ENCODE measurements at places on chromosomes 1 and 21.

- DNase-seq, result peak; percentile 9
Measured at GRCh38 chr1:223189903-223190724, 47.1 kb upstream of the TLR5 start.

DNA sequence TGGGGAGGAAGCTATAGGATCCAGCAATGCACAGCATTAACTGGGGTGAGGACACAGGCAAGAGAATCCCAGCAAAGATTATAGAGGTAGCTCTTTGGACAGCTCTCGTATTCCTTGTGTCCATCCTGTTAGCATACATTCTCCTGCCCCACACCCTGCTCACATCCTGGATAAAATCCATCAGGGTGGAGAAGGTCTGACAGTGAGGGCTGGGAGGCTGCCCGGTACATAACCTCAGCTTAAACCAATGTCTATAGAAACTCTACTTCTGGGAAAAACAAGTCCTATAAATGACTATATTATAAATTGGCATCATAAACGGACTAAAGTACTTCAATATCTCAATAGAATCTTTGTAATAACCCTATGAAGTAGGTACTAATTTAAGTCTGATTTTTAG is 36.8 kb upstream of the UBE2U start:
- peak; percentile 34 for DNase-seq

GRCh38 chr1:32755810-32756159 is 53.2 kb upstream of the SYNC start:
- DNase-seq, result no peak

DNA sequence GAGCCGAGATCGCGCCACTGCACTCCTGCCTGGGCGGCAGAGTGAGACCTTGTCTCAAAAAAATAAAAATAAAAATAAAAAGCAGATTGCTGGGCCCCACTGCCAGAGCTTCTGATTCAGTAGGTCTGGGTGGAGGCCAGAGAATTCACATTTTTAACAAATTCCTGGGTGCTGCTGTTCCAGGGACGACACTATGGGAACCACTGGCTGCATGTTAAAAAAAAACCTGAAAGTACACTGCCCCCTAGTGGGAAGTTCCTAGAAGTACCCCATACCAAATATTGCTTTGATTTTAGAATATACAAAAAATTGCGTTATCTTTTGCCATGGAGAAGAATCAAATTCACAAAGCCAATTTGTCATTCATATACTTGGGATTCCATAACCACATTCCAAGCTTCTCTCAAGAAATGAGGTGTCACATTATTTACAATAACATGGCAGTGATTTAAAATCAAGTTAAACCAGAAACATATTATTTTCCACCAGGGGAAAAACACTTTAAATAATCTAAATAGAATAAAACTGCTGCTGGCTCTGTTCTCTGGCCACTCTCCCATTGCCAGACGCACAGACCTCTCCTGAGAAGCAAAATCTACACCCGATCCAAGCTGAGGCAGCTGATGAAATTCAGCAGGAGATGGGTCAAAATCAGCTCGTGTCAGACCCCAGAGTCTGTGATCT is 27.4 kb downstream of the SYF2 start:
- DNase-seq, result peak; percentile 73

DNA sequence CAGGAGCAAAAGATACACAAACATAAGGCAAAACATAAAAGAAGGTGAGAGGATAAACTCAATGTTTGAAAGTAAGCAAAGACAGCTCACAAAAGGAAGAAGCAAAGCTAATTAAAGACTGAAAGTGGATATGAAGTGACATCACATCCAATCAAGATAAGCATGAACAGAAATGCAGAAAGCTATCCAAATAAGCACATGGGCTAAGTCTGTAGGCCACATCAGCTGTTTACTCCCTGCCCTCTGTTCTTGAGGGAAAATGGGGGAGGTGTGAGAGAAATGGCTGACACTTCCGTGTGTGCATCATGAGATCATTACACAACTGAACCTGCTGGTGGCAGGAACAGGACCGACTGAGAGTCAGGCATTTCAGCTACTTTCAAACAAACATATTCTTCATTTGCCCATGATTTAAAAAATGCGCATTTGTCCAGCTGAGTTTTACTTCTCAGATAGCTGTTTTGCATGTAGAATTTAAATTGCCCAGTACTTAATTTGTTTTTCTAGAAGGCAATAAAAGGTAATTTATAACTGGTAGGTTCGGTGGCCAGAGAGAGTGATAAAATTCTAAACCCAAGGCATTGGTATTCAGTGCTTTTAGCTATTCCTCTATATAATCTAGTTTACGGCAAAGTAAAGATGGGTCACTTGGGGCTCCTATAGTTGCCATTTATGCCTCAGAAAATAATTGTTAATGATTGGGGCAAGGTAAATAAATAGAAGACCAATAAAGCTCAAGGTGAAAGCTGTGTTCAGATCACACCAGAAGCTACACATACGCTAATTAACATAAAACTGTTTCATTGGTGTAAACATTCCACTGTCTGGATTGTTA is 27.2 kb upstream of the MAN1A2 start:
- DNase-seq, result peak; percentile 26

DNA sequence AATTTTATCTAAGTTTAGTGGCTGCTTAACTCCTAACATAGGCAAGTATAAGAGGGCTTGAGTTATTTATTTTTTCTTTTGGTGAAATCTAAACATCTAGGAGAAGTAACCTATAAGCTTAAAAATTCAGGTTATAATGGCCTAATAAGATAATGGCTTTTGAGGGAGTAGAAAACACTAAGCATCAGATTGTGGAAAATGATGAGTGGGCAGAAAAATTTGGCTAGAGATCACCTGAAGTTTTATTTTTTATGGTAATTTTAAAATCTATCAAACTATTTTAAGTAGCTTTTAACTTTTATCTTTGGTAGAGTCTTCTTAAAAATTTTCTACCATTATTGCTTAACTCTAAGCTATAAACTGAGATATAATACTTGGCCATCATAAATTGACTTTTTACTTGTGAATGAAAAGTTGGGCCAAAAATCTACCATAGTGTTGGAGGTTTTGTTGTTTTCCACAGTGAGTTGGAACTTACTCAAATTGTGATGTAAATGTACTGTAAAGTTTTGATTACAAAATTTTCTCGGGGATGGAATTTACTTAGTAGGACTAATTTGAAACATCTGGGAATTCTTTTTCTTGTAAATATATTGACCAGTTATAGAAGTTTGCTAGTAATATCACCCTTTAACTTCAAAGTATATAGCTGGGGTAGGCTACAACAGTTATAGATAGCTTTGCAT is 63.9 kb downstream of the USP25 start:
- DNase-seq, result peak; percentile 16

- no peak for DNase-seq
Measured at GRCh38 chr1:240808381-240808780, 196.4 kb upstream of the GREM2 start.

GRCh38 chr1:41464885-41465284 is 19.6 kb downstream of the EDN2 start:
- DNase-seq, result no peak

DNA sequence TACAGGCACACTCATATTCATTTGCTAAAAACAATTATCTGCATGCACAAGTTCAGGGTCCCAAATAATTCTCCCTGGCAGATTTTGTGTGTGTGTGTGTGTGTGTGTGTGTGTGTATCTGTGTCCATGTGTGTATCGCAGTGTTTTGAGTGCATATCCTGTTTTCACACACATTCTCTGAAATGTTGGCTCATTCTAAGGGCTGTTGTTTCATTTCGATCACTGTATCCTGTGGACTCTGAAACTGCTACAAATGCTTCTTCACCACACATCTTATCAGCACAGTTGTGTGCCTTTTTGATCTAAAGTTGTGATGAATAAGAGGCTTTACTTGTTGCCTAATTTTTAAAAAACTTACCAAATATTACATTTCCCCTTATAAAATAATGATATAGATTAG is 34.6 kb downstream of the NR5A2 start:
- no peak for DNase-seq

- no peak for DNase-seq
Measured at GRCh38 chr1:65119951-65120350, 28.1 kb upstream of the AK4 start.

- DNase-seq, result peak; percentile 96
Measured at GRCh38 chr21:25837533-25838265, 102.9 kb downstream of the GABPA start.

- DNase-seq, result no peak
Measured at GRCh38 chr1:38512789-38513188, 346.8 kb downstream of the RRAGC start.

- DNase-seq, result peak; percentile 5
Measured at GRCh38 chr1:100249155-100249536, 488 bp downstream of the DBT start.

- DNase-seq, result peak; percentile 74
Measured at GRCh38 chr21:45478115-45478801, 64.0 kb downstream of the SLC19A1 start.

- DNase-seq, result no peak
Measured at GRCh38 chr1:212311836-212312497, 26.8 kb downstream of the PPP2R5A start.

DNA sequence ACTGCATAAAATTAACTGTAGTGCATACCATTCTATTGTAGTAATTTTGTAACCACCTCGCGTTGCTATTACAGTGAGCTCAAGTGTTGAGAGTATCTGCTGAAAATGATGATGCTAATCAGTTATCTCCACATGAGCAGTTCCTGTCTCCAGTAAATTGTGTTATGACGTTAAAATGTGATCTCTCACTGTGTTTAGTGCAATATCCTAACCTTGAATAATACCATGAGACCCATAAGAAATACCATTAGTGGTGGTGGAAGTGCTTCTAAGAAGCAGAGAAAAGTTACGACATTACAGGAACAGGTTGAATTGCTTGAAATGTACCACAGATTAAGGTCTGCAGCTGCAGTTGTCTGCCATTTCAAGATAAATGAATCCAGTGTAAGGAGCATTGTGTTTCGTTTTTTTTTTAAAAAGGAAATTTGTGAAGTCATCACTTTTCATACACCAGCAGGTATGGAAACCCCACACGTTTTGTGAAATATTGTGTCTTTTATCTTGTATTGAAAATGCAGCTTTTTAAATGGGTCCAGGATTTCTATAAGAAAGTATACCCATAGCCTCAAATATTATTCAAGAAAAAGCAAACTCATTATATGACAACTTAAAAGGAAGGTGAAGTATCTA is 72.5 kb downstream of the ANGPTL1 start:
- no peak for DNase-seq

DNA sequence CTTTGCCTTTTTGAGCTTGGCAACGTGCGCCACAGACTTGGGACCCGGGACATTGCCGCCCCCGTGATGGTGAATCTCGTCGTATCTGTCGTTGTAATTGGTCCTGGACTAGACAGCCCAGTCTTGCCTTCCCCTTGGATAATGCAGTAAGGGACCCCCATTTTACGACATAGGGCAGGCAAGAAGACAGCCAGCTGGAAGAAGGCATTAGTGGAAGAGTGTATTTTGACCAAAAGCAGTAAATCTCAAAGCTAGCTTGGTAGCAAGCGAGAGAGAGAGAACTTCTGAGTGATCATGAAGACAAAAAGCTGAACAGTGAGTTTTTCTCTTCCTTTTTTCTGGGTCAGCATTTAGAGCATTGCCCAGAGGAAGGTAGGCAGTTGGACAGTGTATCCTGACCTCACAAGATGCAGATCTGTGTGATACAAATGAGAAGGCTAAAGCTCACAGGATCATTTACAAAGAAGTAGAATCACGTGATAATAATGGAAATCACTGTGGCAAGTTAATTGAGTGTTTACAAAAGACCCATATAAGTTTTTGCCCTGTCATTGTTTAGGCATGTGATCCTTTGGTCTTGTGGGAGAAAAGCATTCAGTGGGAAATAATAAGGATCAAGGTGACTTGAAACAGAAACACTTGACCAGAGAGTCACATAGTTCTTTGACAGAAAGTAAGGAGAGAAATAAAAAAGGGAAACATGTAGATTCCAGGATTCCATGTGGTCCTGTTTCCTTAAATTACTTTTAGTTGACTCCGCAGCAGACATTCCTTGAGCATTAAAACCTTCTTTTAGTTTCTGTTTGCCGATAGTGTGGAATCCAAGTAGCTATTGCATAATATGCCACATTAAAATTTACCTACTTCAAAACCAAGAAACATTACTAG is 66.3 kb downstream of the CNST start:
- peak; percentile 79 for DNase-seq

DNA sequence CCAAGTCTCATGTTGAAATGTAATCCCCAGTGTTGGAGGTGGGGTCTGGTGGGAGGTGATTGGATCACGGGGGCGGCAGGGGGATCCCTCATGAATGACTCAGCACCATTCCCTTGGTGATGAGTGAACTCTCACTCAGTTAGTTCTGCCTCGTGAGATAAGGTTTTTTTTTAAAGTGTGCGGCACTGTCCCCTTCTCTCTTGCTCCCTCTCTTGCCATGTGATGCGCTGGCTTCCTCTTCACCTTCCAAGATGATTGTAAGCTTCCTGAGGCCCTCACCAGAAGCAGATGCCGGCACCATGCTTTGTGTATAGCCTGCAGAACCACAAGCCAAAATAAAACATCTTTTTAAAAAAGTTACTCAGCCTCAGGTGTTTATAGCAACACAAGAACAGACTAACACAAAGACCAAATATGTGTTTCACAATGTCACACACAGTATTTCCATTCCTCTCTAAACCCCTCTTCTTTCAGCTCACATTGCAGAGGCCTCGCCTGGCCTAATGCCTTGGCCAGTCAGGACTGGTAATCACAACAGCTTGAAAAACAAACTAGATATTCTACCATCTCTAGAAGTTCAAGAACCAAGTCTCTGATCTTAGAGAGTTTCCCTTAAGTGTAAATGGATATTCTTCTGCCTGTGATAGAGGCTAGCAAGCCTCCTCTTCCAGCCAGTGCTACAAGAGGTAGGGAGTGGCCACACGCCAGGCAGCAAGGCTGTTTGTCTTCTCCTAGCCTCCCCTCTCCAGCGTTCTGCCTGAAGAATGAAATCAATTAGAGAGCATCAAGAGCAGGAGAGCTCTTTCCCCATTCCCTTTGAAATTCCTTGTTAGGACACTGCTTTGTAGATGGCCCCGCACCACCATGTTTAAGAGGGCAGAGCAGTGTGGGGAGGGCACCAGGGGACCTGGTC is 19.6 kb upstream of the RAP1A start:
- DNase-seq, result no peak

DNA sequence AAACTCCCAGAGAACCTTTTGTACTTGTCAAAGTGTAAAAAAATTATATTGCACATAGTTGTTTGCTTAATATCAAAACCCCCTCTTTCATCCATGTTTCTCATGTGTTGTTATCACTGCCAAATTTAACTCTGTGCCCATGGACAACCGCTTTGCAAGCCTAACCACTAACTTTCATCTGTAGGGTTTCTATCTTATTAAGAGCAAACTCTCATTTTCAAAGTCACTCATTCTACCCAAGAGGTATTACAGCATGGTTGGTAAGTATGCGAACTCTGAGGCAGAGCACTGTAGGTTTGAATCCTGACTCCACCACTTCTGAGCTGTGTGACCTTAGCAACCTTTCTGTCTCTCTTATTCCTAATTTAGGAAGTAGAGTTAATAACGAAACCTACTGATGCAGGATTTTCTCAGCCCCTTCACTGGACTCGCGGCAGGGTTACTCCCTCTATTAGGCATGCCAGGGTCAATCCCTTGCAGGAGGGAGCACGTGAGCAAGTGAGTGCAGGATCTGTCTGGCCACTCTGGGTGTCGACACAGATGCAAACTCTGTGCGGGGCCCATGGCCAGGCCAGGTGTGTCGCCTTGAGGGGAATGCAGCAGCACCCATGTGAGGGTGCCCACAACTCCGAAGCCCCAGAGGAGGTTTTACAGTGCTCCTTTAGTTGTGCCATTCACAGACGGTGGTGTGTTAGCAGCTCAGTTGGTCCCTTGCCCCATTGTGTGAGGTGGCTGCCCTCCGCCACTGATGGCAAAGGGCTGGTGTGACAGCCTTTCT is 361.5 kb upstream of the ADGRL2 start:
- DNase-seq, result no peak

Measured in fibroblast of the aortic adventitia (primary cell).